ENCODE measurements at places on chromosomes 1 and 21.

DNA sequence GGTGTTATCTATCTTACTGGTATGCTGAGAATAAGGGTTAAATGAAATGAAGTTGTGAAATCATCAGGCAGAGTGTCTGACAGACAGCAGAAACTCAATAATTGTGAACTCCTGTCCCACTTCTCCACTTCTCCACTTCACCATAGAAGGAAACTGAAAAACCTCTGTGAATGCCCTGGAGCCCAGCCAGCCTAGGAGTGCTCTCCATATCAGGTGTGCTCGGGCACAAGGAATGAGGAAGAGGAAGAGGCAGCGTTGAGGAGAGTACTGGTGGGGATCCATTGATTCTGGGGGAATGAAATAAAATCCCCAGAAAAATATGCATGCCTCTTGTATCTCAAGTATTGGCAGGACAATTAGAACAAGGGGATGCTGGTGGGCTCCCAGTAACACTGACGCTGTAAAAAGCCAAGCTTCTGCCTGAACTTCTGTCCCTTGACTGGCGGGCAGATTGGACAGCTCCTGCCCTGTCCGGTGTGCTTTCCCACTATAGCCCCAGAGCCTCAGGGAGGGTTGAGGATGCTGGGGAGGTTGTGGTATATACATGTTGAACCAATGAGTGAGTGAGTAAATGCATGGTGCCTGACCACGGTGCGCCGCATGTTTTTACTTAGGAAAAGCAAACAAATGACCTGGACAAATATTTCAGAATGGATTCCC lies 47.7 kb downstream of the NMNAT2 start:
- DNase-seq = peak; percentile 39

DNA sequence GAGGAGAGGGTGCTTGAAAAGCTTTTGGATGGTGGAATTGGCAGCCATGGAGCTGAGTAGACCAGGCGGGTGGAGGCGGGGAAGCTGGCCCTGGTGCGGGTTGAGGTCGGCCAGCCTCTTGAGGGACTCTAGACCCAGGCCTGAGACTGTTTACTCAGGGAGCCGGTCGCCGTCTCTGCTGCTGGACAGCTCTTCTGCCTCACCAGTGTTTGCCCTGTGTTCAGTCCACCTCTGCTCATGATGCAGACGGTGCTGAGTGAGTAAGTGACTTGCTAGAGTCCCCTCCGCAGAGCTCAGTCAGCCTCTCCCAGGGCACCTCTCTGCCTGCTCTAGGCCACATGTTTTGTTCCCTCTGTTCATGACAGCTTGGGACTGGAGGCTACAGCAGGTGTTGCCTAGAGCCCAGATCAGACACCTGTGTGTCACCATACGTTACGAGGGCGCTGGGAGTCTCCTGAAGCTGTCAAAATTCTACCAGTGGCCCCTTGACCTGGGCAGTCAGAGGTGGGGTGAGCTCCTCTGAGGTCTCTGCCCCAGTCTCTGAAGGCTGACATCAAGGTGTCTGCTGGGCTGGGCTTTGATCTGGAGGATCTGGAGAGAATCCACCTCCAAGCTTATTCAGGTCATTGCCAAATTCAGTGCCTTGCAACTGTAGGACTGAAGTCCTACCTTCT lies 73.5 kb upstream of the WNT4 start:
- DNase-seq = peak; percentile 67

DNA sequence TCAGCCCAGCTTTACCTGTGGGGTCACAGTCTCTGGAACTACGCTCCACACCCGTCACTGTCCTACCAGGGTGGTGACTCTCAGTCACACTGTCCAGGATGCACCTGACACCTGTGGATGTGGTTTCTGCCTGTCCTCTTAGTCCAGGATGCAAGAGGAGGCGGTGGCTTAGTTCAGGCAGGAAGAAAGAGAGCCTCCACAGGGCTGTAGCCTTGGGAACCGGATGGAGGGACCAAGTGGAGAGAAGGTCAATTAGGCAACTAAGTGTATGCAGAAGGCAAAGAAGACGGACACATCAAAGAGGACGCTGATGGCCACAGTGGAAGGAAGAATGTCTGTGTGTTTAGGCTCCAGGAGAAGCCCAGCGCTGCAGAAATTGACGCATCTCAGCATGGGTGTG lies 153.9 kb upstream of the IRF2BP2 start:
- DNase-seq = no peak

DNA sequence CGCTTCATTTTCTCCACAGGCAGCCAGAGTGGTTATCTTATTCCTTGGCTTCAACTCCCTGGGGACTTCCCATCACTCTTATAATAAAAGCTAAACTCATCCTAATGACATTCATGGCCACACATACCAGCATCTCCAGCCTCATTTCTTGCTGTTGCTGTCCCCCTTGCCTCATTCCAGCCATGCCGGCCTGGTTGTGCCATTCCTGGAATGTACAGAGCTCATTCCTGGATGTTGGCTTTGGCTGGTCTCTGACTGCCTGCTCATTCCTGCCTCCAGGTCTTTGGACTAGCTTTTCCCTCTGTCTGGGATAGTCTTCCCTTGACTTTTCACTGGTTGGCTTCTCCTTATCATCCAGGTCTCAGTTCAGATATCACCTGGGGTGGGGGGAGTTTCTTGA lies 2.4 kb upstream of the PEF1 start:
- DNase-seq = no peak

DNA sequence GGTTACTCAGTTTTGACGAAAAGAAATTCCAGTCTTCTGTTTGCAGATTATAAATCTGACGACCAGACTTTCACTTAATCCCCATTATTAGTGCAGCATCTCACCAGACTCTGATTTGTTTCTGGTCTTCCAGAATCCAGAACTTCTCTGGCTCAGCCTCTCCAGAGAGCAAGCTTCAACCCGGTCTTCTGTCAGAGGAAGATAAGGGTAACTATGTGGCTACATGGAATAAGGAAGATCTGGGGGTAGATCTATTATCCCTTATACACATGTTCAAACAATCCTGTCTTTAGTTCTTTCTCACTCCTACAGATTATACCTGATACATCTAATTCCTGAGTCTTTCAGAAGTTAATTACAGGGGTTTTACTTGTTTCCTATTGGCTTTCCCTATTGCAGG lies 9.9 kb downstream of the PHTF1 start:
- no peak for DNase-seq

DNA sequence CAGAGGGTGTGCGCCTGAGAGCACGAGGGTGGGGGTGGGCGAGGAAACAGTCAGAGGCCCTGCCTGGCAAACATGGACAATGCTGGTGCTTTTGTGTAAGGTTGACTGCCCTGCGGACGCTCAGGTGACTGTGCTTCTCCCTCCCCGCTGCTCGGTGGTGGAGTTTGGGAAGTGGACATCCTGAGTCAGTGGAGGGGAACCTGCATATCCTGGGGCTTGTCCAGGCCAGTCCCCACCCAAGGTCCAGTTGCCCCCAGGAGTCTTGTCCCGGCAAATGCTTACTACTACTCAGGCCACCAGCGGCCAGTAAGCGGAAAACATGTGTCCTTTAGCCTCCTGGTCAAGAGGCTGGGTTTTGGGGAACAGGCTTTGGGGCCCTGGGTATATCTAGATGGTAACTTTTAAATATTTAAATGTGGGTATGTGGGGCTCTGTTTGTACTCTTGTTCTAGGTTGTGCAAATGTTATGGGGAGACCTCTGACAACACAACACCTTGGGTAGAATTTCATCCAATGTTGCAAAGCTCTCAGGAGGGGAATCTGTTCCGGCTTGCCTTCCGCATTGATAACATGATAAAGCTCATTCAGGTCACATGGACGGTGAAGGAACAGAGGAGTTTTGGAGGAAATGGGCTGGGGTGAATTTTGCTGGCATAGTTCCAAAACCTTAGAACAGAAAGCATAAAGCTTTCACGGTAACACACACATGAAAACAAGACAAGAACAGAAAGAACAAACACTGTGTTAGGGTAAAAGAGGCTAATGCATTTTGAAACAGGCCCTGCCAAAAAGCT lies 364.9 kb downstream of the PRDM2 start:
- no peak for DNase-seq

DNA sequence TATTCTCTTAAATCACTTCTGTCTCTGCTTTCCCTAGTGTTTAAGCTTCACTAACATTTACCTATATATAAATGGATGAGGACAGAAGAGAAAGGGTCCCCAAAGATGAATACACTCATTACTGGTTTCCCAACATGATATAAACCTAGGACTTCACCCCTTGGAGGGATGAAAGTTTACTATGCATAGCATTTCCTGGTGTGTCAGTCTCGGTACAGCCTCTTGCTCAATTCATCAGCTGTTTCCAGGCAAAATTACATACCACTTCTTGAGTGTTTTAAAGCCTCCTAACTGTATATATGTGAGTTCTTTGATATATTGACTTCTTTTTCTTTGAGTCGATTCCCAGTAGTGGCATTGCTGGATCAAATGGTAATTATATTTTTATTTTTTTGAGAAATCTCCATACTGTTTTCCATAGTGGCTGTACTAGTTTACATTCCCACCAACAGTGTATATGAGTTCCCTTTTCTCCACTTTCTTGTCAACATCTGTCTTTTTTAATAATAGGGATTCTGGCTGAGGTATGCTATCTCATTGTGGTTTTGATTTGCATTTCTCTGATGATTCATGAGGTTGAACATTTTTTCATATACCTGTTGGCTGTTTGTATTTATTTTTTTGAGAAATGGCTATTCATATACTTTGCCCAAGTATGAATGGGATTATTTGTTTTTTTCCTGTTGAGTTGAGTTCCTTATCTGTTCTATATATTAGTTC lies 259.3 kb upstream of the CACYBP start:
- DNase-seq = no peak

DNA sequence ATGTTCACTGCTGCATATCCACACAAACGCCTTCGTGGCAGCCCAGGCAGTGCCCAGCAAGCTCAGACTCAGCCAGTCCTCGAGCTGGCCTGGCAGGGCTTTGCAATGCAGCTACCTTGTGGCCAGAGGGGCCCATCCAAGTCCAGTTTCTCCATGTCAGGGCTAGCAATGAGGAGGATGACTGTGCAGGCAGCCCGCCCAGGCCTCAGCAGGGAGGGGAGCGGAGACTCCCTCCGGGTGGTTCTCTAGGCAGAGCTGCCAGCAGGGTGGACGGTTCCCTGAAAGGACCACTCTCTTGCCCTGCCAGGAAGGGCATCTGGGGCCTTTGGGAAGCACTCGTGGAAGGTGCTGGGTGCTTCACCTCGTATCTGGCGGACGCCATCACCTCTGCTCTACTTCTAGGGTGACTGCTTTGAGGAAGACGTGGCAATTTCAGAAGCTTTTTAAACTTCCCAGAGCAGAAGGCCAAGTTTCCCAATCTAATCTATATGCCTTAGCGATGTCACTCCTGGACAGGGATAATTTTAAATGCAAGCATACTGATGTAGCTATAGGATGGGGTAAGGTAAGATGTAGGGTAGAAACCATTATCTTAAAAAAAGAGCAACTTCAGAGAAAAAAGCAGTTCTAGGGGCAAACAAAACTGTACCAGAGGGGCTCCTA lies 56.2 kb downstream of the RUNX1 start:
- no peak for DNase-seq

GRCh38 chr1:20380175-20380574 lies 89.5 kb downstream of the VWA5B1 start:
- DNase-seq = no peak

DNA sequence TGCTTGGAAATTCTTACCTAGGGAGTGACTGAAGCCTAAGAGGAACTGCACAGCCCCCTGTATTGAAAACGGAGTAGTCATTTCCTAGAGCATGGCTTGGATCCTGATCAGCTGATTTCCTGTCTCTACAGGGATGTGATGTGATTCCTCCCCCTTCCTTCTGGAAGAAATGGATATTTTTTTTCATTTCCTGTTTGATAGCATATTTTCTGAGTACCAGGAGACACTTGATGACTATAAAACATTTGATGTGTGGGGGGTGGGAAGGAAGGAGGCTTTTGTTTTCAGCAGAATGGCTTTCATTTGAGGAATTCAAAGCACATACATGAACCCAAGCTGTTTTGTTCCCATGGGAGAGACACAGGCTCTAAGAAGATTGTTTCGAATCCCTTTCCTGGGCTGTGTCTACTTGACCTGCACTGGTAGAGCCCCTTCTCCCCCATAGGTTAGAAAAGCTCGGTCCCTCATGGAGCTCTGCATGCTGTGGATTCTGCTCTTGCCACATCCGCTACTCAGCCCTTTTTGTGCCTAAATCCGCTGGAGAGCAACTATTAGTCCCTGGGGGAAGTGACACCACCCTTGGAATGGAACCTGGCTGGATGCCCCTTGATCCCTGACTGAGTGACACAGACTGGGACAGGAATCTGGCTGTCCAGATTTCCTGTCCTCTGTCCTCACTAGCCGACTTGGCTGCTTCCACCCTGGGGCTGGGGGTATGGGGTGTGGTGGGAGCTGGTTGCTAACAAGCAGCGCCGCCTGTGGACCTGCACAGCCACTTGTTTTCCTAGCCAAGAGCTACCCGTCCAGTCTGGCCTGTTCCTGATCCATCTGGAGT lies 71.8 kb upstream of the MACF1 start:
- peak; percentile 98 for DNase-seq
